Cortex of kidney (tissue), 1 donor: ENCODE measurements at places on chromosomes 5 and 9.

- no peak for DNase-seq
Measured at GRCh38 chr5:1011226-1011631, 2.6 kb downstream of the NKD2 start.

- no peak for DNase-seq
Measured at GRCh38 chr9:121023064-121023463, 27.0 kb downstream of the C5 start.

DNA sequence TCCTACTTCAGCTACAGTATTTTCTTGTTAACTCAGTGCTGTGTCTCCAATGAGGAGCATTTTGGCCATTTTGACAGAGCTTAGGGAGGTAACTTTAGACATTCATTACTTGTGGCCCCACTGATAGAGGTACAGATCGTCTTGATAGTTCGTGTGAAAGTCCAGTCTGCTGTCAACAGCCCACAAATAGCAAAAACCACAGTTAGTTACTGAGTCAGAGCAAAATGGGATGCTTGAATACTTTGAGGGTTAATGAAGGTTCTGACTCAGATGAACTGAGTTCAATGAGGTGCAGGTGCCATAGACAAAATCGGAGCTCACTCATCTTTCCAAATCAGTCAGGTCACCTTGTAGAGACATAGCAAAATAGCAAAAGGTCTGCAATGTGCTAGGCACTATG is 163.1 kb upstream of the TLE4 start:
- DNase-seq, result no peak

GRCh38 chr5:58264276-58264675 is 195.6 kb downstream of the PLK2 start:
- no peak for DNase-seq

- no peak for DNase-seq
Measured at GRCh38 chr5:42274913-42275312, 148.3 kb upstream of the GHR start.

DNA sequence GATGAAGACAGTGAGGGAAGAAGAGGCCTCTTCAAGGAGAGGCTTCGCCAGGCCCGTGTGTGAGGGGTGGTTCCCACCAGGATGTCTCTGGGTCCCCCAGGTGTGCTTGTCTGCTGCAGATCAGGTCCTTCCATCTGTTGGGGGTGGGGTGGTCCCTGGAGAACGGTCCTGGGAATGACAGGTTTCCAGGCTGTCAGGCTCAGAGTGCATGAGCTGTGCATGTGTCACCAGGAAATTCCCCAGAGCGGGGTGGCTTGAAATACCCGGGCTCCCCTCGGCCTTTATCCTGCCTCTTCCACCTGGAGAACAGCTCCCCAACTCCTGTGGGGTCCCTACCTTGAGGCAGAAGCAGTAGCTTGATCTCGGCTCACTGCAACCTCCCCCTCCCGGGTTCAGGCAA is 118.8 kb downstream of the GAPVD1 start:
- no peak for DNase-seq

GRCh38 chr9:100317706-100318105 is 35.0 kb downstream of the TEX10 start:
- no peak for DNase-seq

GRCh38 chr5:14420101-14420811 is 161.3 kb upstream of the OTULINL start:
- no peak for DNase-seq

DNA sequence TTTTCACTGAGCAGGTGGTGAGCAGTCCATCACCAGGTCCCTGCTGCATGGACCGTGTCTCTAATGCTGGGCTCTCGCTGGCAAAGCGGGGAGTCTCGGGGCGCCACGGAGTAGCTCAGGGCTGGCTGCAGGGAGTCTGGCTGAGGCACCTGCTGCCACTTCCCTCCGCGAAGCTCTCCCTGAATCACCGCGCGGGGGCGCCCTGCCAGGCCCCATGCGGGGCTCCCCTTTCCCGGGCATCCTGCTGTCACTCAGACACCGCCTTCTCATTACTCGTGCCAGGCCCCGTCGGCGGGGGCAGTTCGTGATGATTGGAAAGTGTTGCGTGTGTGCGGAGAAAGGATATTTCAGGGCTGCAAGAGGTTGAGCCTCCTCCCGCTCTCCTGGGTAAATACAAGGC is 335.8 kb downstream of the IRX2 start:
- DNase-seq, result no peak

DNA sequence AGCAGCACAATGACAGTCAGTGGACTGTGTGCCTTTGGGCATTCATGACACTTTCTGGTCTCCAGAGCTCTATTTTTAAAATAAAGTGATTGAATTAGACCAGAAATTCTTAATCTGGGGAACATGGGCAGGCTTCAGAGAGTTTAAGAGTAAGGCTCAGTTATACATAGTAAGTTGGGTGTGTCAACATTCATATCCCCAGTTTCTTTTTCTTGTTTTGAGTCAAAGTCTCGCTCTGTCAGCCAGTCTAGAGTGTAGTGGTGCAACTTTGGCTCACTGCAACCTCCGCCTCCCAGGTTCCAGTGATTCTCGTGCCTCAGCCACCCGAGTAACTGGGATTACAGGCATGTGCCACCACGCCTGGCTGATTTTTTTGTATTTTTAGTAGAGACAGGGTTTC is 13.7 kb upstream of the KIF4B start:
- DNase-seq, result no peak

DNA sequence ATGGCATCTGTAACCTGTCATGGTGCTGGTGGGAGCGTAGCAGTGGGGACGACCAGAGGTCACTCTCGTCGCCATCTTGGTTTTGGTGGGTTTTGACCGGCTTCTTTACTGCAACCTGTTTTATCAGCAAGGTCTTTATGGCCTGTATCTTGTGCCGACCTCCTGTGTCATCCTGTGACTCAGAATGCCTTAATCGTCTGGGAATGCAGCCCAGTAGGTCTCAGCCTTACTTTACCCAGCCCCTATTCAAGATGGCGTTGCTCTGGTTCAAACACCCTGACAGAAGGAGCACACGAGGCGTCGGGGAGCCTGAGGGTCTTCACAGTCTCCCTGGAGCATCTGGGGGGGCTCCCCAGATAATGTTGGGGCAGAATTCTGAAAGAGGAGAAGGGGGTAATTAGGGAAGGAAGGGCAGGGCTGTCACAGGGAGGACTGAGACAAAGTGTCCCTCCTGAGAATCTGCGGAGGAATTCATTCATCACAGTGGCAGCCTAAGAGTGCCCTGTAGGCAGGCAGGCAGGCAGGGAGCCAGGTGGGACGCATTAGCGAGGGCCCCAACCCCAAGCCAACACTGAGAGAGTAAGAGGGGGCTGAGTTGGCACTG is 21.3 kb upstream of the NCS1 start:
- DNase-seq, result no peak

GRCh38 chr5:74075501-74076484 is 449.8 kb downstream of the ARHGEF28 start:
- DNase-seq, result no peak

GRCh38 chr5:154482528-154483449 is 4.8 kb upstream of the HAND1 start:
- DNase-seq, result no peak

- no peak for DNase-seq
Measured at GRCh38 chr9:124355039-124355940, 60.0 kb downstream of the PSMB7 start.

- no peak for DNase-seq
Measured at GRCh38 chr5:141779503-141779973, 97.5 kb upstream of the ARAP3 start.

DNA sequence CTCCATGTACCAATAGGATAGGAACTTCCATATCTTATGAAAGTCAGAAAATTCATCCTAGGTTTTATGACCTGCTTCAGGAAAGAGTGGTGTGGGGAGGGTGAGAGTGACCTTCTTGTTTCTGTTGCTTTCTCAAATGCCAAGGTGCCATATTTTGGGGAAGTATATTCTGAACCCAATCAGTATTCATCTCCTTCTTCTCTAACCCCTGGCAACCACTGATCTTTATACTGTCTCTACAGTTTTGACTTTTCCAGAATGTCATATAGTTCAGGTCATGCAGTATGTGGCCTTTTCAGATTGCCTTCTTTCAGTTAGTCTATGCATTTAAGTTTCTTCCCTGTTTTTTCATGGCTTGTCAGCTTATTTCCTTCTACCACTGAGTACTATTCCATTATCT is 321.4 kb upstream of the SEMA6A start:
- no peak for DNase-seq

DNA sequence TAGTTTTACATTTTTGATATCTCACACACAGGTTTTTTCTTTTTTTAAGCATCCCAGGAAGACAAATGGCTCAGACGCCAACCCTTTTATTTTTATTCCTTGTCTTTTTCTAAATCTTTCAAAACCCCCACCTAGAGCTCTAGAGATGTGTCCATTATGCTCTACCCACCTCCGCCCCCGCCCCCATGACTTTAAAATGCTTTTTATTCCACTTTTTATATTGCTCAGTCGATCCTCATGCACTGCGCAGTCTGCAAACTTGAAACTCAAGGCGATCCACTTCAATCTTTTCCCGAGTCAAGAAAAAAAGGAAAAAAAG is 411 bp upstream of the MAT2B start:
- DNase-seq, result no peak

- DNase-seq, result no peak
Measured at GRCh38 chr5:172587061-172587405, 54.0 kb upstream of the NEURL1B start.

DNA sequence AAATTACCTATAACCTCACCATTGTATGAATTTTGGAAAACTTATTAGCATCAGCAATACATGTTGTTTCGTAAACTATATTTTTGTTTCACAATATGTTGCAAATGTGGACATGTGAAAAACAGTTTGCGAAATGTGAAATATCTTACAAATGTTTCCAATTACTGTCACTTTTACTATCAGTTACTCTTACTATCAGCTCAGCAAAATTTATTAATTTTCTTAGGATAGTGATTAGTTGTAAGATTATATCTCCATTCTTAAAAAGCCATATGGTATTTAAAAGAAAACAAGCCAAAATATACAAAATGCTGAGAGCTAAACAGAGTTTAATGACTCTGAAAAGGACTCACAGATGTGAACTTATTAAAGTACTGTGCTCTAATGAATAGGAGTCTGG is 111.9 kb upstream of the LPAR1 start:
- DNase-seq, result no peak

DNA sequence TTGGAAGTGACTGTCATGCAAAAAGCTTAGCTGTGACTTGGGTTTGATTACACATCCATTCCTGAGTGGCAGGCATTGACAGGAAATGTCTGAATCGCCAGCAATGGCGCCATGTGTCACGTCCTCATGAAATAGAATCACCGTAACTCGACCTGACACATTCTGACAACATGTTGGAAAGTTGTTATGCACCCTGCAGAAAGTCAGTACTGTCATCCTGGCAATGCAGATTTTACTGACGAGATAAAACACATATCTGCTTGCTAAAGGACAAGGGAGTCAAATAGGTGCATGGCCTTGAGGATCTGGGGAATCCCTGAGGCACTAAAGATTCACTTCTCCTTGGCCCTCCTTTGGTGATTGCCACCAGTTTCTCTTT is 344.2 kb downstream of the SPATA31D1 start:
- DNase-seq, result no peak

GRCh38 chr5:91998774-91999173 is 615.7 kb upstream of the ARRDC3 start:
- no peak for DNase-seq

DNA sequence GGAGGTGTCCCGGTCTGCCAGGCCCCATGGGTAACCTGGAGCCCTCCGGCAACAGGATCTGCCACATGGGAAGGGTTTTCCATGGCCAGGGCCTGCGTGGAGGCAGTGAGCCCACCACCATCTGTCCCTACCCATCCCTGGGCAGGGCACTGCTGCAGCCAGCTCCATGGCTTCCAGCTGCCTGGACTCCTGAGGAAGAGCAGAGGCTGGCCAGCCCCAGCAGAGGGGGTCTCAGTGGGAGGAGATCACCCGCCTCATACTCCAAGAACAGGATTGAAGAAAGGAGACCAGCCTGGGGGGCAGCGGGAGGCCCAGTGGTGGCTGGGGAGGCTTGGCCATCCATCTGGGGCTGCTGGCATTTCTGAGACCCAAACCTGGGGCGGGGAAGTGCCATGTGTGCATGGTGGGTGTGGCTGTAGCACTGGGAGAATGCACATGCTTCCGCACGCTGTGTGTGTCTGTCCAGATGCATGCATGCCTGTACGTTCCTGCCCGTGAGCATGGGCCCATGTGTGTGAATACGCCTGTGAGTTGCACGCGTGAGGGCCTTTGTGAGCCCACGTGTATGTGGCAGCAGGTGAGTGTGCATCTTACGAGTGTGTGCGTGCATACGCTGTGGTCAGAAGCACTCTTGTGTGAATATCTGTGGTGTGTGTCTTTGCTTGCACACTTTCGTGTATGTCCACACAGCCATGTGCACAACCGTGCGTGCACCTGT is 78.5 kb downstream of the LMX1B start:
- DNase-seq, result no peak

DNA sequence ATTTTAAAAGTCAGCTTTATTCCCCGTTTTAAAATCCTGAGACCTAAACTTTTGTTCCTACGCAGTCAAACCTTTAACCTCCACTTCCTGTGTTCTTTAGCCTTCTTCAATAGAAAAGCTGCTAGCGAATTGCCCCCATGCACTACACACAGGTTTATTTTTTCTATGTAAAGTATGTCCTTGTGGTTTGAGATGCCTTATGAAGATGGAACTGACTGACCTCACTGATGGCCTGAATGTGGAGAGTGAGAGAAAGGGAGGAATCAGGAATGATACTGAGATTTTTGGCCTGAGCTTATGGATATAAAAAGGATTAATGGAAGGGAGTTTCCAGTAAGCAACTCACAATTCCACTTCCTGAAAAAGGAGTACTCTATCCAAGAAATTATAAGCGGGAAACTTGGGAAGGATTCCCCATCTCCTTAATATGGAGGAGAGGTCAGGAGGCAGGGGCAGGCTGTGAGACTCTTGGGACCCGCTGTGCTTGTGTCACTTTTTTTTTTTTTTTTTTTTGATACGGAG is 89.5 kb downstream of the UGCG start:
- no peak for DNase-seq

DNA sequence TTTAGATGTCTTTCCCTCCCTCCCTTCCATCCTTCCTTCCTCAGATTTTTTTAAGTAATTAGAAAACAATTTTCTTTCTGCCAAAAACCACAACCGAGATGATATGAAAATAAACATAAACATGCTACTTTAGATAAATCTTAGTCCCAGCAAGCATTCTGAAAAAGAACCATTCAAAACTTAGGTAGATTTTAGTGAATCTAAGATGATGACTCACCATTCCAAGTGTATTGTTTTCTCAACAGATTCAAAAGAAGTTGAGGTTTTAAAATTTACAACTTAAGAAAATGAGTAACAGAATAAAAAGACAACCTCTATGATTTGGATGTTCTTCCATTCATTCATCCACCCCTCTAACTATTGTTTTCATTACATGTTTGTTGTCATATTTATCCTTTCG is 465.1 kb downstream of the PDE4D start:
- no peak for DNase-seq
